ENCODE measurements at places on chromosomes 11 and 22.

DNA sequence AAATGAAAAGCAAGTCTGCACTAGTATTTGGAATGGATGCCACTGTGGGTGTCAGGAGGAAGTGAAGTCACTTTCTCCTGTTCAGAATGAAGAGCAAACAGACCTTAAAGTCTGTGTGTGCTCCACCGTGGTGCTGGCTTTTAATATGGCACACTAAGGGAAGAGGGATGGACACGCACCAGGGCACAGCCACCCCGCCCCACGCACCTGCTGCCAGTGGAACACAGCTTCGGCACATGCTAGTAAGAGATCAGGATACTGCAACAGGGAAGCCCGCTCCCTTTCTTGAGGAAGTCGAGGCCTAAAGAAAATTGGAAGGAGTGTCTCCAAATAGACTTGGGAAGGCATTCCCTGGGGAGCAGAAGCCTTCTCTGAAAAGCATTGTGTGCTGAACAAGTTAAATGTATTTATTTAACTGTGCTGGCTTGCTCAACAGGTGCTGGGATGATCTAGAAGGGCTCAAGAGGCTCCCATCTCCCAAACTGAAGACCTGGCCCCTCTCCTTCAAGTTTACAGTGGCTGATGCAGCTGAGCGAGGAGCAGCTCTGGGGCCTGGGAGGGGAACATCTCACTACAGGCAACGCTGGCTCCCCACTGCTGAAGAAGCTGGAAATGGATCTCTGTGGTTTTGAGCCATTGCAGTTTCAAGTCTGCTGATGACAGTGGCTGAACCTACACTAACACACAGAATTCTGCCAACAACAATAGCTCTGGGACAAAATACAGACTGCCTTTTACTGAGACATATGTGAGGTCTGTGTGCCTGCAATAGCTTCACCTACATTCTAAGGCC is 504.6 kb upstream of the B3GAT1 start:
- DNase-seq, result no peak

DNA sequence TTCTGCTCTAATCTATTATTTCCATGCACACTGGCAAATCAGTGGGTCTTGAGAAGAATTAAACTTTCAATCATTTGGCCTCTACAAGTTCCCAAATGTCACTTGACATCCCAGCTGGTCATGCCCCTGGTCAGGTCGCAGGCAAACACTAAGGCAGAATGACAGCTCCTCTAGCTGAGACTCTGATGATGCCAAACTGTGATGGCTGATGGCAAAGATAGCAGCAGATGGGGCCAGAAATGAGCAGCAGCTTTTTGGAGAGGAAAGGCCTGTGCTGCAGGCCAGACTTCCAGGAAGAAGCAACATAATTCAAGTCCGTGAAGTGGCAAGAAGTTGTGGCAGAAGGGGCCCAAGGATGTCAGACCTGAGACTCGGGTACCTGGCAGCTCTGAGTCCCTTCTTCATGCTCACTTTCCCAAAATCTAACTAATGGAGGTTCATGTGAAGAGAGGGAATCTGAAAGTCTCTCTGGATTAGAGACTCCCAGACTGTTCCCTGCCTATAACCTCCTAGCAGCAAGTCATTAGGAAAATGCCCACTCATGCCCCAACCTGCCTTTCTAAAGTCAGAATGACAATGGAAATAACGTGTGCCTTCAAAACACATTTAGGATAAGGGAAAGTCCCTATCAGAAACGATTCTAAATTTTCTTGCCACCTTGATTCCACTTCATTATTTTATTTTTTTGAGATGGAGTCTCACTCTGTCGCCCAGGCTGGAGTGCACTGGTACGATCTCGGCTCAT is 9.4 kb upstream of the PMM1 start:
- DNase-seq, result no peak

DNA sequence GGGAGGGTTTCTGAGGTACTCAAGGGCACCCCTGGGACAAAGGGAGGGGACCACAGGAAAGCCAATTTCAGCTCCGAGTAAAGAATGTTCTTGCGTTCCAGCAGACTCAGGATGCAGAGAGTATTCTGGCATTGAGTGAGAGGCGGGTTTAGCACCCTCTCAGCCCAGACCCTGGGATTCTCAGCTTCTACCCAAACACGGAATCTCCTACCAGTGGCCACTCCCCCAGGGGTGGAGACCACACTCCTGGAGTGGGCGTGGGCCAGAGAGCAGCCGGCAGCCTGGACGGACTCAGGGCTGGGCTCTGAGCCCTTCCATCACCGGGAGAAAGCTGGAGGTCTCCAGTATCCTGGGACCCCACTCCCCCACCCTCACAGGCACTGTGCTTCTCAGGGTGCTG is 26.1 kb upstream of the TTLL12 start:
- peak; percentile 48 for DNase-seq

- DNase-seq, result peak; percentile 34
These were observed 773 bp downstream of the HRAS start for GRCh38 chr11:534396-535209.

Data from K562 (cell line).